ENCODE measurements at places on chromosomes 12 and 14.

DNA sequence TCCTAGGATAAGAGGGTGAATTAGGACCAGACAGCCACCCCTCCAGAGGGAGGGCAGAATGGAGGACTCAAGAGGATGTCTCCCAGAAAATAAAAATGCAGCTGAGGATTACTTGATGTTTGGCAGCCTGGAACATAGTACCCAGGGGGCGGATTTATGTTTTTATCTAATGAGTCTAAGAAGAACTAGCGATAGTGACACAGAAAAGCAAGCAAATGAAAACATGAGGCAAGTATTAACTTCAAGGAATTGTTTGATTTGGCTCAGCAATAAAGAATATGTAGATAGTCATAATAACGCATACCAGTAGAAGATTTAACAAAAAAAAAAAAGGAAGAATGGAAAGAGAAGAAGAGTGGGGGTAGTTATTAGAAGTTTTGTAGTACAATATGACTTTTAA is 10.0 kb upstream of the SLC7A8 start:
- DNase-seq, result no peak

GRCh38 chr12:19912991-19913390 is 455.3 kb upstream of the PDE3A start:
- no peak for DNase-seq

- no peak for DNase-seq
Measured at GRCh38 chr14:49483268-49483667, 102.9 kb downstream of the RPS29 start.

GRCh38 chr12:64767495-64767894 is 8.3 kb upstream of the GNS start:
- DNase-seq, result no peak

DNA sequence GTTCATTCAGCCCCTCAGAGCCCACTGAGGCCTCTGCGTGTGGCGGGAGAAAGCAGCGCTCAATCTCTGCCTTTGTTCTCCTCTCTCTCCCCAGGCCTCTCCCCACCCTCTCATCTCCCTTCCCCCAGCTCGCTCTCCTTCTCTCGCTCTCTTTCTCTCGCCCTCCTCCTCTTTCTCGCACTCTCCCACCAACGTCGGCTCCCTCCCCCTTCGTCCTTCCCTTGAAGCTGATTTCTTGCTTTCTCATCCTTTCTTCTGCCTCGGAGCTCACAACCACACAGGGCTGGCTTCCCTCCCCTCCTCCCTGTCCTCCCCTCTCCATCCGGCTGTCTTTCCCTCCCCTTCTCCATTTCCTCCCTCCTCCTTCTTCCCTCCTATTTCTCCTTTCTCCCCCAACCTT is 96.4 kb downstream of the LRRC74A start:
- no peak for DNase-seq
